ENCODE measurements at places on chromosomes 16 and 17. TPM values are rescaled to one million over a fixed set of nuclear protein-coding genes. Genes with fewer than 3 reads are reported as not detected.

SLC5A11 gene
- total RNA-seq: not detected

CACNG5 gene
- total RNA-seq: not detected

ETV4 gene
- total RNA-seq: 0.59 TPM

WNT9B gene
- total RNA-seq: not detected

SLC13A2 gene
- not detected for total RNA-seq

MARVELD3 gene
- total RNA-seq: not detected

HS3ST3A1 gene
- total RNA-seq: 36.3 TPM

KATNB1 gene
- total RNA-seq: 22.0 TPM

CDRT15L2 gene
- not detected for total RNA-seq

TAT gene
- total RNA-seq: not detected

ANKFN1 gene
- total RNA-seq: 0.14 TPM
